ENCODE measurements at places on chromosomes 4 and X.

DNA sequence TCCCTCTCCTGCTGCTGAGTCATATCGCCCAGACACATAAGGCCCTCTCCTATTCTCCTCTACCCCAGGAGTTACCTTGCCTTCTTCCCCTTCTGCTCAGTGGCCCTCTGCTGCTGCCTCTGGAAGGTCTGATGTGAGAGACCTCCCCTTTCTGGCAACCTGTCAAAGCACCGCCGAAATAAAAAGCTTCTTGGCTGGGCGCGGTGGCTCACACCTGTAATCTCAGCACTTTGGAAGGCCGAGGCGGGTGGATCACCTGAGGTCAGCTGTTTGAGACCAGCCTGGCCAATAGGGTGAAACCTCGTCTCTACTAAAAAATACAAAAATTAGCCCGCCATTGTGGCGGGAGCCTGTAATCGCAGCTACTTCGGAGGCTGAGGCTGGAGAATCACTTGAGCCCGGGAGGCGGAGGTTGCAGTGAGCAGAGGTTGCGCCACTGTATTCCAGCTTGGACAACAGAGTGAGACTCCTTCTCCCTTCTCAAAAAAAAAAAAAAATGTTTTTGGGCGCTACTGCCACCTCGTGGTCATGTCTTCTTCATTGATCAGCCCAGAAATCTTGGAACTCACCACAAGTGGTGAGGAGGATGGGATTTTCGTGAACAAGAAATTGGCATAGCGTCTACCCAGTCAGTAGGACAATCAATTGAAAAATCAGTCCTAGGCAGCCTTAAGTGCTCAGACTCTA, 8.6 kb upstream of the ZXDA start:
- peak; percentile 16 for DNase-seq

- DNase-seq: no peak
Observed at GRCh38 chr4:98284640-98285046, 23.5 kb downstream of the RAP1GDS1 start.

DNA sequence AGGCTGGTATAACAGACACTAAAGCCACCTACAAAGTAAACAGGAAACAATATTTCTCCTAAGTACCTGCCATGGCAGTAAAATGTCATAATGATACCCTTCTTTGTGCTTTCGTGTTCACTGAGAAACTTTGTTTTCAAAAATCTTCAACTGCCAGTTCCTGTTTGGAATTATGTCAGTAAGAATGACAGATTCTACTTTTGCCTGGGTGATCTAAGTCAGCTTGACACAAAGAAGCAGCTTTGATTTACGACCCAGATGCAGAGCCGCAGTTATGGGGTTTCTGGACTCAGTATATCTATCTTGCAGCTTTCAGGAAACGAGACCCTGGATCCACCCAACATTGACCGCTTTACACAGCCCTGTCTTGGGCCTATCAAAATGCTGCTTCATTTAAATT, 71.2 kb downstream of the SNX25 start:
- peak; percentile 81 for DNase-seq

- no peak for DNase-seq
Observed at GRCh38 chrX:32176510-32176909, 1034.8 kb downstream of the DMD start.

DNA sequence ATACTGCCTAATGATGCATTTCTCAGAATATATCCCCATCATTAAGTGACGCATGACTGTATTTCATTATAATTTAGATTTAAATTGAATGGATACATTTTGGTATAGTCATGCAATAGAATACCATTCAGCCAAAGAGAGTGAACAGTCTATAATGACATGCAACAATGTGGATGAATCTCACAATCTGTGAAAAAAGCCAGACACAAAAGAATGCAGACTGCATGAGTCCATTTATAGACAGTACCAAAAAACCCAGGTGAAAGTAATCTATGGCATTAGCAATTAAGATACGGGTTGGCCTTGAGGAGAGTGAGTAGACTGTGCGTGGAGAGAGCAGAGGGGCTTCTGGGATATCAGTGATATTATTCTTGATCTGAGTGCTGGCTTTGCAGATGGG, 239.7 kb upstream of the PGRMC2 start:
- DNase-seq: no peak

- DNase-seq: no peak
Observed at GRCh38 chr4:98851806-98852205, 77.1 kb downstream of the EIF4E start.

DNA sequence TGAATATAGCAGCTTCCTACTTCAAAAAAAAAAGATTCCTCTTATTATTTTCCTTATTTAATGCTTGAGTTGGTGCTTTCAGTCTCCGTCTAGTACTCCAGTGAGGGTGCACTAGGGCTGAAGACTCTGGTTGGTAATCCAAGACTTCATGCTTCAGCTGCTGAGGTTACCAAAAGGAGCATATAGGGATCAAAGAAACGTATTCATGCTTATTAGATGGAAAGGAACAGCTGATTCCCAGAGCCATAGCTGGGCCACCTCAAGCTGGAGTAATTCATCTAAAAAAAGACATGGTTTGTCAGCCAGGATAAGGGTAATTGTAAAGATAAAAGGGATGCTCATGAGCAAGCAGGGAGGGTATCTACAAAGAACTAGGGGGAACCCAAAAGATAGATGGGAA, 131.7 kb upstream of the FAM47B start:
- no peak for DNase-seq

GRCh38 chr4:137124278-137124932, 407.9 kb downstream of the PCDH18 start:
- peak; percentile 11 for DNase-seq

GRCh38 chrX:10591363-10592335, 28.7 kb downstream of the MID1 start:
- no peak for DNase-seq

- DNase-seq: no peak
Observed at GRCh38 chrX:56803850-56804681, 75.0 kb downstream of the NBDY start.

- DNase-seq: no peak
Observed at GRCh38 chrX:130669233-130669632, 233.8 kb downstream of the ENOX2 start.

DNA sequence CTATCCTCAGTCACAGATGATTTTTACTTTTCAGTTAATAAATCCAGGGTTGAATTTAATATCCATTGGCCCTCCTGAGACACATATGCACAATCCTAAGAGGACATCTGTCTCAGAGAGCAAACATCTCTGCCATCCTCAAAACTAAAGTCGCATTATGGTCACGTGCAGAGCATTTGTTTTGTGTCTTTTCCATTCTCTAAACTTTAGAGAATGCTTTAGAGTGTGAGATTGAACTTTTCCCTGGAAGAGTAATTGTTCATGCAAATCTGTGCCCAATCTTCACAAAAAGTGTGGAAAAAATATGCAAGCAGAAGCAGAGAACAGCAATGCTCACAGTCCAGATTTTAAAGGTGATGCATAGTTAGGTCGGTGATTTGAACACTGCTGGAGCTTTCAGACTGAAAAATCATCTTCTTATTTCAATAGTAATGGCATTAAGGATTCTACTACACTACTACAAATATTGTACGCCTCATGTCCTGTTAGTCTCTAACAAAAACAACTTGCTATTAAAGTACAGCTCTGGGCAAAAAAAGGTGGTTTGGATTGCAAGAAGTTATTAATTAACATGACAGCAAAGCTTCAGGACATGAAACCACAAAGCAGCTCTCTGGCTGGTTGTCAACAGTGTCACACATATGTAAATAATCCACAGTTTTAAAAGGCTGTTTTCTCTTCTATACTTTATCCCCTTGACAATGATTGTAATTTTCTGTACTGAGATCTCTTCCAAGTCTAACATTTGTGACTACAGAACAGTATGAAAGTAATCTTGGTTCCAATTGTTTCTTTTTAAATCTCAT, 19.9 kb downstream of the DCHS2 start:
- DNase-seq: no peak

GRCh38 chr4:24810871-24811631, 15.7 kb downstream of the SOD3 start:
- no peak for DNase-seq

DNA sequence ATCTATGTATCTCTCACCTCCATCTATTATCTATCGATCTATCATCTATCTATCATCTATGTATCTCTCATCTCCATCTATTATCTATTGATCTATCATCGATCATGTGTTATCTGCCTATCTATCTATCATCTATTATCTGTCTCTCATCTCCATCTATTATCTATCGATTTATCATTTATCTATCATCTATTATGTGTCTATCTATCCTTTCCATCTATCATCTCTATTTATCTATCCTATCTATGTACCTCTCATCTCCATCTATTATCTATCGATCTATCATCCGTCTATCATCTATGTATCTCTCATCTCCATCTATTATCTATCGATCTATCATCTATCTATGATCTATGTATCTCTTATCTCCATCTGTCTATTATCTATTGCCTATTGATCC, 188.1 kb downstream of the ASMT start:
- DNase-seq: no peak

DNA sequence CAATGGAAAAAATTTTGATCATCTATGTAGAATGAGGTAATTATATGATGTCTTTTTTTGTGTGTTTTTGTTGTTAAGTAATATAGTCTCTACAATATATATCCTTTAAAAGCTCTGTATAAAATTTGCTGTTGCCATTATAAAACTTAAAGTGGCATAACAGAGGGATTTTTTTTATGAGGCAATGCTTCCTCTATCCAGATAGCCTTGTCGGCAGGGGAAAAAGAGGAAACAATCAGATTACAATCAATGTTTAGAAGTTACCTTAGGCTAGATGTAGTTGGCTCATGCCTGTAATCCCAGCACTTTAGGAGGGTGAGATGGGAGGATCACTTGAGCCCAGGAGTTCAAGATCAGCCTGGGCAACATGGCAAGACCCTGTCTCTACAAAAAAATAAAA, 86.8 kb downstream of the DIAPH2 start:
- no peak for DNase-seq

GRCh38 chr4:53815281-53815680, 224.0 kb upstream of the LNX1 start:
- no peak for DNase-seq

GRCh38 chr4:110183643-110184042, 14.8 kb downstream of the ELOVL6 start:
- DNase-seq: no peak

GRCh38 chrX:76922100-76922499, 494.6 kb downstream of the MAGEE1 start:
- DNase-seq: no peak

DNA sequence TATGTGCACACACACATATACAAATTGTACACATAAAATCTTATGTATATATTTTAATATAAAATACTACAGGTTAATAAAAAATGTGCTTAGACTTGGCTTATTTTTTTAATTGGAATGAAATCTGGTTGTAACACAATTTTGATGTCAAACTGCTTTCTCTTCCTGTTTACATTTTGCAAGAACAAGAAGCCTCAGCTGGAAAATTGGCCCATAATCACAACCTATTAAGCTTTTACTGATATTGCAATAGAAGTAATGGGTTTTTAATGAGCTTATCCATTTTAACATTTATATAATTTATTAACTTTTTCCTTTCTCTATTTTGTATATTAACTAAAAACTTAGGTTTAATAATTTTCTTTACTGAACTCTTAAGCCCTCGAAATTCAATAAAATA, 165.9 kb downstream of the PCDH10 start:
- DNase-seq: no peak

DNA sequence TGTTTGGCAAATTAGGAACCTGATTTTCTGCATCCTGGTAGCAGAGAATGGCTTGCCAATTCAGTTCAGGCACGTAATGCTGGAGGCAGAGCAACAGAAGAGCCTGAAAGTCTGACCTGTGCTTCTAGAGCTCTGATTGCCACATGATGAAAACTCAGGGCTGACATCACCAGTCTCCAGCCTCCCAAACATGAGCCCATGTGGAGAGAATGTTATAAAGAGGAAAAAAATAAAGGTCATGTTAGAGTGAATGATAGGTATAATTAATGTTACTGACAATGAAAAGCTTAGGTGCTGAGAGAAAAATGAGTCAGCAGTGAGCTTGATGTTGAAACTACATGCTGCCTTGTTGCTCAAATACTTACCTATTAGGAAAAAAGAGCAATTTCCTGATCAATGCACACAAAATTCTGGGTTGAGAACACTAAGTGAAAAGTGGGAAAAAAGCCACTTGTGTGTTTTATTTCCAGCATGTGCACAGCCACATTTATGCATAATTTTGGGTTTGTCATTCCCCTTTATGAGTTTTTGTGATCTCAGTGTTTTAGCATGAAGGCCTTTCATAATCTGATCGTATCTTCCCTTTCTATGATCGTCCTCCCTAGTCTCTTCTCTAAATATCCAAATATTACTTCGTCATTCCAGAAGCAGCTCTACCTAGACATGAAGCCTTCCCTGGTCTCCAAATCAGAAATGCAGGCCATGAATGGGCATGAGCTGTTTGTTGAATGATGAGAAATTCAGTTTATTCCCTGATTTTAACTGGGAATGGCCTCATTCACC, 113.3 kb upstream of the CPEB2 start:
- DNase-seq: no peak

DNA sequence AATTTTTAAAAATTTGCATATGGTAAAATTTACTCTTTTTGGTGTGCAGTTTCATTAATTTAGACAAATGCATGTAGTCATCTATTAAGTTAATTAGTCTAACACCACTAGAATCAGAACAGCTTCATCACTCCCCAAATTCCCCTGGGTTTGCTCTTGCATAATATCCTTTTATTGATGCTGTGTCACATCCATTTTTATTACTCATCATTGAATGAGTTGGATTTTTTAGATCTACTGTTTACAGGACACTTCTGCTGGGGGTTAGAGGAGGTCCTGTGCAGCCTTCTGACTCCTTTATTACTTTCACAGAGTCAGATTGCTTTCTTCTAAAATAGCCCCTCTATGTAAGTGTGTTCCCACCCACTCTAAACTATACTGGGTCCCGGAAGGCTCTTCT, 65.9 kb downstream of the MTHFD2L start:
- DNase-seq: no peak

DNA sequence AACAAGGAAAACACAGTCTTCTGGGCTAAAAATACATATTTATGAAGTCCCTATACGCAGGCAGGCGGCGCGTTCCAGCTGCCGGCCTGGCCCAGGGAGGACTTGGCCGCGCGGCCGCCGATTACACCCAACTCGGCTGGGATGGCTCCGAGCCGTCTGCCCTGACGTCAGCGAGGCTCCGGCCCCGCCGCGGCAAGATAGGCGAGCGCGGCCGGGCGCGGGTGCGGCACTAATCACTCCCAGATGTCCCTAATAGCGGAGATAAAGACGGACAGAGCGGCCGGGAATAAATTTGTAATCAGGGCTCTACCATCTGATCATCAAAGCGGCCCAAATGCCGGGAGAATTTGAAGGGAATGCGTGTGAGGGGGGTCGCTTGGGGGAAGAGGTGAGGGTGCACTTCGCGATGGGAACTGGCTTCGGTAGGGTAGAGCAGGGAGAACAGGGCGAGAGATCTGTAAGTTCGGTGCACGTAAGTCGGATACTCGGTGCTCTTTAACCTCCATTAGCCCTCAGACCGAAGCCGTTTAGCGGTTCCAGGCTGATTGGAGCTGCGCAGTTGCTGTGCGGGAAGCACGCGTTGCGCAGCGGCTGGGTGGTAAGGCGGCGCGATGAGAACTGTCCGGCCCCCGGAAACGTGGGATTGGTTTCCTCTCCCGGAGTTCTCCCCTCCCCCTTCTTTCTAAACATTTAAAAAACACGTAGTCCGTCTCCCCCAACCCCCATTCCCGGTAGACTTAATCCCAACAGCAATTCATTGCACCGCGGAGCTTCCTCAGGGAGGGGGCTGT, 7.7 kb downstream of the HAND2 start:
- DNase-seq: no peak

GRCh38 chrX:70436343-70436742, 8.3 kb upstream of the DLG3 start:
- no peak for DNase-seq

- no peak for DNase-seq
Observed at GRCh38 chr4:74464291-74464690, 19.4 kb downstream of the AREG start.

Measured in activated CD4-positive, alpha-beta T cell treated with anti-CD3 and anti-CD28 coated beads, Interleukin-10, Interleukin-2, amounts not matched to agents 100 ng/mL and 50 ng/mL, durations not matched to agents 16 hours and 8 hours (primary cell).